GM03348 (cell line): ENCODE measurements at places on chromosomes 5 and 9.
A peak's percentile ranks its signal among the peaks of the same experiment; 100 is the strongest.

- no peak for DNase-seq
Observed at GRCh38 chr9:125761676-125762450, 14.7 kb downstream of the PBX3 start.

- DNase-seq: no peak
Observed at GRCh38 chr5:176775409-176775808, 35.0 kb upstream of the UNC5A start.

GRCh38 chr5:66720780-66721179, 124.6 kb downstream of the MAST4 start:
- no peak for DNase-seq

GRCh38 chr5:148003226-148003625, 60.6 kb upstream of the SPINK5 start:
- DNase-seq: no peak

- DNase-seq: no peak
Observed at GRCh38 chr9:95813923-95814322, 61.6 kb upstream of the ERCC6L2 start.

- no peak for DNase-seq
Observed at GRCh38 chr5:100899675-100900074, 3.4 kb downstream of the ST8SIA4 start.

- DNase-seq: peak; percentile 36
Observed at GRCh38 chr5:76082772-76083554, at the start of gene SV2C. TSS of gene SV2C (plus strand) at chr5:76083383. CDS start at chr5:76131751, 48,368 bp downstream.

GRCh38 chr9:130938184-130938651, 829 bp downstream of the FIBCD1 start:
- no peak for DNase-seq

GRCh38 chr5:58235299-58235698, 224.6 kb downstream of the PLK2 start:
- DNase-seq: peak; percentile 64

GRCh38 chr5:139131465-139131864, 66.7 kb downstream of the SIL1 start:
- peak; percentile 71 for DNase-seq

DNA sequence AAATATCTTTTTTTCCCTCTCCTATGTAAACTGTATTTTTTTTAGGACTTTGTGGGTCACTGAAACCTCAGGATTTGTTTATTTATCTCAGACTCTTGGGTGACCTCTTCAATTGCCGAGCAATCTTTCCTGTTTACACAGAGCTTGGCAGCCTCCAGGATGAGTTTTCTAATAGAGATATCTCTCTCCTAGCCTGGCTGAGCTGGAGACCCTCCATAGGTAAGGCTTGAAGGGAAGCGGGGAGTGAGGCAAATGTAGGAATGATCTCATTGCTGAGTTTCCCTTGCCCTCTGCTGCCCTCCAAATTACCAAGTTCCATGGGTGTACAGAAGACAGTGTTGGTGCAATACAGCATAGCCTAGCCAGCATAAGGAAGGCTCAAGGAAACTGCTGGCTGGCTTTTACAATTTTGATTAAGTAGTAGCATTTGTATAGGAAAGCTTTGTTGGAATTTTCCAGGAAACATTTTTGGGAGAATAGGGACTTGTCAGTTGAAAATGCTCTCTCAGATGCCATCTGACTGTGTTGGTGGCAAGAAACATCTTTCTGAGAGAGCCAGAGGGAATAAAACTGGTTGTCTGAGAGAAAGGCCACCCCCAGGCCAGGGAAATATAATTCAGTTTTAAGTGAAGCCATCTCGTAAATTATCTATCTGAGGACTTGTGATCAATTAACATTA, 116.0 kb downstream of the NMUR2 start:
- DNase-seq: no peak

DNA sequence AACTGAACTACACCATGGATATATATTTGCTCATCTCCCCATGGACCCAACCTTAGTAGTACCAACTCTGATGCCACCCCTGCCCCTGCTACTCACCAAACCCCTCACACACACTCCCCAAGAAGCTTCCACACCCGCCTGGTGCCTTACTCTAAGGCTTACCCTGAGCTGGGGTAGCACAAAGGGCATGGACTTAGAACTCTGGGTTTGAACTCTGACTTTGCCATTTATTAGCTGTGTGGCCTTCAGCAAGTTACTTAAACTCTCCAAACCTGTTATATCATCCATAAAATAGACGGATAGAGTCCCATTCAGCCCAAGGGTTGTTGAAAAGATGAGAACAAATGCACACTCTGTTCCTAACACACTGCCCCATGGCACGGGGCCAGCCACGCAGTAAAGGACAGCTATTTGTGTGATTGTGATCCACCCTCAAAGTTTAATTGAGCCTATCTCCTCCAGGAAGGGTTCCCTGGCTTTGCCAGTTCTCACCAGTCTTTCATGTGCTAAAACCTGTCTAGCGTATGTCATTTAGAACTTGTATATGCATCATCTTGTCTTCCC, 111.0 kb downstream of the KLHL3 start:
- no peak for DNase-seq

DNA sequence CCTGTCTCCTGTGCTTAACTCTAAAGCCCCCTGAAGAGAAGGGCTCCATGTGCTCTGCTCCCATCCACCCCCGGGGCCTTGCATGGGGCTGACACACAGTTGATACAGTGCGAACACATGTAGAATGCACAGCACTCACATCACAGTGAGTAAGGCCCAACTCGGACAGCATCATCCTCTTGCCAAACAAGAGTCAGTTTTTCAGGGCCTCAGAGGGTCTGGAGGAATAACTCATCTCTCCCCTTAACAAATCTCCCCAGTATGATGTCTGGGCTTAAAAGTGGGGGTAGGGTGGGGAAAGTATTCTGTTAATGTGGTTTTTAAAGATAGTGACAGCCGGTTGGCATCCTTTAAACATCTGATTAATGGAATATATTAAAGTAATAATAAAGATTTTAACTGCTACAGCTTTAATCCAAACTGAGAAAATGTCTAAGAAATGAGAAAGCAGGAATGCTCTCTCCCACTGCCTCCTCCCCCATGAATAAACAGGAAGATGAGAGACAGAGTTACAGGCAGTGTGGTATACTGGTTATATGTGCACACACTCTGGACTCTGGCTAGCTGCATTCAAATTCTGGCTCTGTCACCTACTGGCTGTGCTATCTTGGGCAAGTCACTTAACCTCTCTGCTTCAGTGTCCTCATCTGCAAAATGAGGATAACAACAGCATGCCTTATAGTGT, 22.5 kb downstream of the APBA1 start:
- peak; percentile 61 for DNase-seq

DNA sequence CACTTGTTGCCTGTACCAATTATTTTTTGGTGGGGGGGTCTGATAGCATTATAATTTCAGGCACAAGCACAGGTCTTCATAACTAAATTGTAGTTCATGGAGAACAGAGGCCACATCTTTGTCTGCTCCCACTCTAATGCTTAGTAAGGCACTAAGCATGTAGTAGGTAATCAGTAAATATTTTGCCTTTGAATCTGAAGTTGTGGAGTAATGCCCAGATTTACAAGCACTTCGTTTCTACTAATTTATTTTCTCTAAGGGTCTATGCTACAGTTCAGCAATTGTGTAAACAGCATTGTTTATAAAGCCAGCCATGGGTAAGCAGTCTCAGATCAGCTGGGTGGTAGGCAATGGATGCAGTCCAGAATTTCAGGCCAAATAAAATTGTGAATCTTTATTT, 78.6 kb downstream of the GRIA1 start:
- DNase-seq: peak; percentile 15
